Posterior cingulate gyrus (tissue), 11 donors: ENCODE measurements at places on chromosomes 12 and 14.

- no peak for DNase-seq
Measured at GRCh38 chr14:99899578-99900178, 106.5 kb downstream of the EML1 start.

DNA sequence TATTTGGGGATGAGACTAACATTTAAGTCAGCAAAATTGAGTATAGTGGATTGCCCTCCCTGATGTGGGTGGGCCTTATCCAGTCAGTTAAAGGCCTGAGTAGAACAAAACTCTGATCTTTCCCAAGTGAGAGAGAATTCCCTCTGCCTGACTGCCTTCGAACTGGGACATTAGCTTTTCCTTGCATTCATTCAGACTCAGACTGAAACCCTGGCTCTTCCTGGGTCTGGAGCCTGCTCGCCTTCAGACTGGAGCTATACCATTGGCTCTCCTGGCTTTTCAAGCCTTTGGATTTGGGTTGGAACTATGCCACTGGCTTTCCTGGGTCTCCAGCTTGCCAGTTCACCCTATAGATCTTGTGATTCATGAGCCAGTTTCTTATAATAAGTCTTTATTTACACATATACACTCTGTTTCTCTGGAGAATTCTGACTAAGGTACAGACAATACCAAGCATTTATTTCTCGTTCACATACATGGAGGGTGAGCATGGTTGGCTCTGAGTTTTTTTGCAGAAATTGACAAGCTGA, 296.5 kb downstream of the ERC1 start:
- no peak for DNase-seq

GRCh38 chr12:57127101-57127725, 1.1 kb upstream of the LRP1 start:
- DNase-seq, result no peak

DNA sequence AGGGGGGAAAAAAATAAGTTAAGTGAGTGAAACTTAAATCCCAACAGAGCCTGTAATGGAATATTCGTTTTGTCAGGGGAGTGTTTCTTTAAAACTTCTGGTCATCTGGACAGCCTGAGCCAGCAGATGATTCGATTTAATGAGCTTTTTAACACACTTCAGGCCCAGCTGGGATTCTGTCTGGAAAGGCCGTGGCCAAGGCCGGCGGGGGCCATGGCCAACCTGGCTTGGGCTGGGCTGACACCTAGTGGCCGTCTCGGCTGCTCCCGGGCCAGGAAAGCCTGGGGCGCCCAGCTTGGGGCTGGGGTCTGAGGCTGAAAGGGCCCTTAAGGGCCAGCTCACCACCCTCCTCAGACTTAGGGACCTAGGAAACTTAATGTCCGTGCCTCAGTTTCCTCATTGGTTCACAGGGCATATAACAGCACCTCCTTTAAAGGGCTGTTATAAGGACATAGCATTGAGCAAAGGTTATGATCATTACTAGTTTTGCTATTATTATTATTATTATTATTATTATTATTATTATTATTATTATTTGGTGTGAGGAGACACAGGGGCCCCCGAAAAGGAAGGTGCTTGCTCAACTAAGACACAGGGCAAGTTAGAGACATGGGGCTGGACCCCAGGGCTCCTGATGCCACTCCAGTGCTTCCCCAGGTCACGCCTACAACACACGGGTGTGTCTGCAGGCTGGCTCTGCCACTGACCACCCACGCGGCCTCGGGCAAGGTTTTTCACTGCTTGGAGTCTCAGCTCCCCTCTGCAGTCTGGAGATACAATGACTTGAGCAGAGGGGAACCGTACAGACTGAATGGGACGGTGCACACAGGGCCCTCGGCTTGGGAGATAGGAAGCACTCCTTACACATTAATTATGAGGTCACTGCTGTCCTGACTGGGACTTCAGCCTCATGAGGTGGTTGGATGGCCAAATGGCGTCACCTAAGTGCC, 84.0 kb downstream of the SYNE3 start:
- peak; percentile 56 for DNase-seq

- DNase-seq, result no peak
Measured at GRCh38 chr12:2358986-2359658, 306.3 kb downstream of the CACNA1C start.

- DNase-seq, result no peak
Measured at GRCh38 chr12:61871485-61871810, 388.8 kb upstream of the USP15 start.

DNA sequence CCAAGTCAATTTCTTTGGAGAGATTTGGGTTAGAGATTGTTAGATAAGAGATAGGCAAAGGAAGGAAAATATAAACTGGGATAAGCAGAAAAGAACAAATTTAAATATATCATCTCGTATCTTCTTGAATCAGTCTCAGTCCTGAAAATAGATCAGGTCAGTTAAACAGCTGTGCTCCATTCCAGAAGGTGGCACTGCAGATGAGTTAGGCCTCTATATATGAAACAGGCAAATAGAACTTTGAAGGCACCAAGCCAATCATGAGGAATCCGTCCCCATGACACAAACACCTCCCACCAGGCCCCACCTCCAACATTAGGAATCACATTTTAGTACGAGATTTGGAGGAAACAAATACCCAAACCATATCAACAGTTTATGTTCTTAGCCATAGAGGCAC, 605.5 kb upstream of the USP15 start:
- no peak for DNase-seq

GRCh38 chr14:72565917-72566316, 328.0 kb downstream of the DPF3 start:
- DNase-seq, result no peak

GRCh38 chr14:90740946-90741681, 75.1 kb downstream of the TTC7B start:
- no peak for DNase-seq

DNA sequence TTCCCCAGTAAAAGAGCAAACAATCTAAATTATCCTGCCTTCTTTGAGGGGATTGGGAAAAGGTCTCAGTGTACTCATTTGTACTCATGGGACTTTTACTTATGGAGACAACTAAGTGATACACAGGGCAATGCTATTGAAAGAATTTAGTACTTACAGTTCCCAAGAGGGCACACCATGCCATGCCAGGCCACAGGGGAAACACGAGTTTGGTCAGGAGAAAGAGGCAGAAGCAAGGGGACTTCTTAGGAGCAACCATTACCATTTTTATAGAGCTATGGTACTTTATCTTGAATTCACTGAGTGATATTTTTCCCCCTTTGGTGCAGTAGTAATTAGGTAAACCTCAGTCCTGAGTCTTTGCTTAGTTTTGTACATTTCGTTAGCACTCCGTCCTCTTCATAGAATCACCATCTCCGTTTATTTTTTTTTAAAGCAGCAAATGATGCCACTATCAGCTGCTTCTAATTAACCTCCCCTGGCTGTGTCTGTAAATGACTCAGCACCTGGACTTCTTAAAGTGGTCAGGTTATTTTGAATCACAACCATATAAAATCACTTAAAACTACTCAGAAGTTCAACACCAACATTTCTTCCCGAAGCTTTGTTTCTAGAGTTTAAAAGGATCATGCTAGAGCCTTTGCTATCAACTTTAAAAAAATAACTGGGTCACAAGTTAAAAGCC, 5.9 kb upstream of the WASHC3 start:
- DNase-seq, result no peak

GRCh38 chr12:1429980-1430379, 164.4 kb downstream of the FBXL14 start:
- DNase-seq, result no peak

DNA sequence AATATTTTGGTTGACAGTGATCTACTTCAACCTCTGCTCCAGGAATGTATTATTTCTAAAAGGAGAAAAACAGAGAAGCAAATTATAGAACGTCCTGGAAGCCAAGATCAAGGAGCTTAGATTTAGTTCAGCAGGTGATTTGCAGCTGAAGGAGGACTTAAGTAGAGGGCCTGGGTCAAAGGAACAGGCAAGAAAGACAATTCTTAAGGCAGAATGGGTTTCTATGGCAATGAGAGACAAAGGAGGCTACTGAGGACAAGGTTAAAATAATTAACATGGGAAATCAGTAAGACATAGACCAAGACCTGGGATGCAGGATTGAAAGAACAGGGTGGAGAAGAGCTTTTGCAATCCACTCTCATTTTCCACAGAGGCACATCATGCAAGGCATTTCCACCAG, 2.4 kb upstream of the SNW1 start:
- DNase-seq, result no peak

- no peak for DNase-seq
Measured at GRCh38 chr12:53952871-53953734, 1.6 kb upstream of the HOXC12 start.

DNA sequence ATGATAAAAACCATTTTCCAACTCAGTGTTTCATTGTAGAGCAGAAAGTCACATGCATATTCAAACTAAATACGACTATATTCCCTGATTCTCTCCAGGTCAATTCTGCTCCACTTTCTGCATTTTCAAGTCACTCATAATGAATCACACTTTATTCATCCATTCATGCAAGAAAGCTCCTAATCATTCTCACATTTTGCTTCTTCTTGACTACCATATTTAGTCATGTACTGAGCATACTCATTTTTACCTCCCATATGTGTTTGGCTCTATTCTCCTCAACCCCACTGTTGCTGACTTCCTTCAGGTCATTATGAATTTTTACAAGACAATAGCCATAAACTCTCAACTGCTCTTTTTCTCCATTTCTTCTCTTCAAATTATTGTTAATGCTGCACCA, 43.4 kb upstream of the PIK3C2G start:
- no peak for DNase-seq

DNA sequence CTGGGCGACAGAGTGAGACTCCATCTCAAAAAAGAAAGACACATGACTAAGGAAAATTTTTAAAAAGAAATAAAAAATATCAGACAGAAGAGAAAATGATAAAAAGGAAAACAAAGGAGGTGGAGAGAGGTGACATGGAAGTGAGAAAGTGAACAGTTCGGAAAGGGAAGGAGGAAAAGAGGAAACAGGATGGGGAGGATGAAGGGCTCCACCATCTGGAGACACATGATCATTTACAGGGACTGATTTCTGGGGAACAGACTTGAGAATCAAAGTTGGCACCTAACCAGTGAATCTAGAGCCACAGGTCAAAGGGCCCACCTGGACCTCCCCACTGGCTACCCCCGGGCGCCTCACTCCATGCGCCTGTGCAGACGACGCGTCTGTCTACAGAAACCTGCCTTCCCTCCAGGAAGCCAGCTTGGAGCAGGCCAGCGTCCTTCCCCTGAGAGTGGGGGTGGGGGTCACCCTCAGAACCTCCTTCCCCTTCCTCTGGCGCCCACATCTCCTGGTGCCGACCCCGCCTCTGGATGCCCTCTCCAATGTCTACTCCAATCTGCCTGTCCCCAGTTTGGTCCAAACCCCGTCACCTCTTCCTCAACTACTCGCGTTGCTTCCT, 60.5 kb downstream of the AMN start:
- no peak for DNase-seq

DNA sequence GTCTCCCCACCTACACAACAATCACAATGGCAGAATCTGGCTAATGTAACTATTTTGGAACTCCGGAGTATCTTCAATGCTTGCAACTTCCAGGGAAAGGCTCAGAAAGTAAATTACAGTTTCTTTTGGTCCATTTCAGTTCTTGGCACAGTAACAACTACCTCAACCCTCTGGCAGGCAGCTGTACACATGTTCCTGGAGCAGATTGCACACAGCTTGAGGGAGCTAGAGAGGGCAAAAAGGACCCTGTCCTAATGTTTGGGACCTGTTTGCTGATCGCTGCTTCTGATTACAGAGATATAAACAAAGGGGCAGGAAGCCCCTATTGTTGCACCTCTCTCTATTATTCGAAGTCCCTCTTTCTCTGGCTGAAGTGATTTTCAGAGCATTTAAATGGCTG, 35.2 kb upstream of the SLC38A1 start:
- no peak for DNase-seq

- DNase-seq, result no peak
Measured at GRCh38 chr12:123069436-123070266, 81.2 kb downstream of the PITPNM2 start.

DNA sequence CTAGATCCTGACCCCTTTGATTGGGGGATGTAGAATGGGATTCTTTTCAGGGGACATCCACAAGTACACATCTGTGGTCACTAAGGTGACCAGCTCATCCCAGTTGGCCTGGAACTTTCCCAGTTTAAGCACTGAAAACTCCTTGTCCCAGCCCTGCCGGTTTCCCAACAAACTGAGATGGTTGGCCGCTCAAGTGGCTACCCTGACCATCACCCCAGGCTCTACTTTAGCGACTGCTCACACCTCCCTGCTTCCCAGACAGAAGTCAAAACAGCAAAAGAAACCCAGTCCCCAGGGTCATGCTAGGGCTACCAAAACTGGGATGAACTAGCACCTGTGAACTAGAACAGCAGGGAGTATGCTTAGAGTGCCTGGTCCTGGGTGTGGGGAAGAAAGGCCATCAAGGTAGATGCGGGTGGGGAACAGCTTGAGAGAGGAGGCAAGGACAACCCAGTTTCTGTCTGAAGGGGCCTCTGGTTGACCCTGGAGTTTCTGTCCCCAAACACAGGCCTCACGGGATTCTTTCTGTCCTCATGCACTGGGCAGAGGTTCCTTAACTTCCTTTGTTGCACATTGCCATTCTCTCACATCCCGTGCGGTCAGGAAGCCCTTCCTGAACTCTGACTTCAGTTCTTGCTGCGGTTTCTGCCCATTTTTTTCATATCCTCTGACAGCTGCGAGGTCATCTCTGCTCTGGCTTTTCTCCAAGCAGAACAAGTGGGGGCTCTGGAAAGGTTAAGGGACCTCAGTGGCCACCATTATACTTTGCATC, 1.6 kb downstream of the LTB4R start:
- DNase-seq, result no peak

DNA sequence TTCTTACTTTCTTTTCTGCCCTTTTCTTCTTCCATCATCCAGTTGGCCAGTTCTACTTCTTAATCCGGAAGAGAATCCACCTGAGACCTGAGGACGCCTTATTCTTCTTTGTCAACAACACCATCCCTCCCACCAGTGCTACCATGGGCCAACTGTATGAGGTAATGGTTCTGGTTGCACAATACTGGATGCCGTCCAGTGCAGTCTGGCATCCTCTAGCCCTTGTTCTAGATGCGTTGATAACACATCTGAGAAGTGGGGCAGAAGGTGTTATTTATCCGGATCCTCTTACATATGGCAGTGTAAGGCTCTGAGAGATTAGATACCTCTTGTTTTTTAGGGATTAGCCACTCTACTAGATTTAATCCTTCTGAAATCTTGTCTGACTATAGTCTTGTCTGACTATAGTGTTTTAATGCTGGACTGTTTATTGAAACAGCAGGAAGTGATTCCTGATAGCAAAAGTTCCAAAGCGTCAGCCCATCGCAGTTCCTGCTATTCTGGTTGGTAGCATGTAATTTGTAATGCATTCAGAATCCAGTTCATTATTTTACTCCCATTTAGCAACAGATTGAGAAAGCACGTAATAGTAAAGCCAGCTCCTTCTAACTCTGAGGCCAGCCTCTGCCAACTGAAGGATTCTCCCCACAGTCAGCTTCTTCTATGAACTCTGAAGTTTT, 7.9 kb downstream of the GABARAPL1 start:
- DNase-seq, result peak; percentile 59
